Glomerular endothelial cell (primary cell): ENCODE measurements at places on chromosomes 3 and 15.

DNA sequence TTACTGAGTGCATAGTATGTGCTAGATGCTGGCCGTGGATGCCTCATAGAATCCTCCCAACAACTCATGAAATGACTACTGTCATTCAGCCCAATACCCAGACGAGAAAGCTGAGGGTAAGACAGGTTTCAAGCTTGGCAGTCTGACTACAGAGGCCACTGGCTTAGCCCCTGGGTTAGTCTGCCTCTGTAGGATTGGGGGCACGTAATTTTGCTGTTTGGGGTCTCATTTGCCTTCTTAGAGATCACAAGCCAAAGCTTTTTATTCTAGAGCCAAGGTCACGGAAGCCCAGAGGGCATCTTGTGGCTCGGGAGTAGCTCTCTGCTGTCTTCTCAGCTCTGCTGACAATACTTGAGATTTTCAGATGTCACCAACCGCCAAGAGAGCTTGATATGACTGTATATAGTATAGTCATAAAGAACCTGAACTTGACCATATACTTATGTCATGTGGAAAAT, 1.0 kb upstream of the CCR5 start:
- no peak for DNase-seq

GRCh38 chr3:37386627-37387230, 212.3 kb upstream of the LRRFIP2 start:
- DNase-seq = no peak

GRCh38 chr3:2861920-2862319, 248.3 kb downstream of the IL5RA start:
- no peak for DNase-seq

GRCh38 chr15:74454764-74455500, 6.0 kb downstream of the UBL7 start:
- no peak for DNase-seq

DNA sequence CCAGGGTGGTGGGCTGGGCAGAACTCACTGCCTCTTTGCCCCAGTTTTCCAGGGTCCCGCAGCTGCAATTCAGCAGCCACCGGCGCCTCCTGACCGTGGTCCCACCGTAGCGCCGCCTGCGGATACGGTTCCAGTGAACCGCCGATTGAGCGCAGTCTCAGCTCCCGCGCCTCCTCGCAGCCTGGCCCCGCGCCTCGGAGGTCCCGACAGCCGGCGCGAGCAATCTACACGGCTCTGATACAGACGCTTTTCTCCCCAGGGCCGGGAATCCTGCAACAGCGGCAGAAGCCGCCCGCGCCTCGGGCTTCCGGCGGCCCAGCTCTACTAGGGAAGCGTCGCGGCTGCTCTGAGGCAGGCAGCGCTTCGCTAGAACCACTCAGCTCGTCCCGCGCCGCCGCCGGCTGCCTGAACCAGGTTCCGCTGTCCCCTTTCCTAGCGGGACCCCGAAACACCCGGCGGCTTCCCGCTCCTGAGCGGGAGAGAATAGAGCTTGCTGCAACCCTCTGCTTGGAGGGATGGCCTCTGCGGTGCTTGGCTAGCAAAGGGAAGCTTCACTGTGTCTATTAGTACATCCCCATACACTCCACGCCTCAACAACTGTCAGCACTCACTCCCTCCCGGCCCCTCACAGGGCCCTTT, 3.1 kb downstream of the FOXL2NB start:
- DNase-seq = no peak

DNA sequence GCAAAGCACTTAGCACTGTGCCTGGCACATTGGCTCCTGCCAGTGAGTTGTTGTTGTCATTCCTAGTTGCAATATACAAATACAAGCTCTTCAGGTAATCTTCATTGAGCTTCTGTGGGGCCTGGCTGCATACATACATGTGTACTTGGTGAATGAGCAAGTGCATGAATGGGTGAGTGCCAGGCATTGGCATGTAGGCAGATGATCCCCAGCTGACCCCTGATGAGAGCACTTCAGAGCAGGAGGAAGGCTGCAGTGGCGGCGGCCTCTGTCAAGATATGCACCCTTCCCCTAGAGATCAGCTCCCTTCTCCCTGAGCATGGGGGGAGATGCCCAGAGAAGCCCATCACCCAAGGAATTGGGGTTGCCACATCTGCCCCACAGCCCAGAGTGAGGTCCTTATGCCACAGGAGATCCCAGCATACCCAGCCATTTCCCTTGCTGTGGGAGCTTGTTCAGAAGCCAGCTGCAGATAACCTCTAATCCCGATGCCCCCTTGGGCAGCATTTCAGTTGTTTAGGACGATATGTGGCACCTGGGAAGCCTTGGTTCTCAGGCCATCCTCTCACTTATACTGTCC, 8.8 kb downstream of the CACNA2D3 start:
- DNase-seq = no peak

GRCh38 chr15:38297623-38298388, 45.2 kb downstream of the SPRED1 start:
- DNase-seq = no peak

- no peak for DNase-seq
Observed at GRCh38 chr3:71254281-71255057, 329.1 kb downstream of the FOXP1 start.

DNA sequence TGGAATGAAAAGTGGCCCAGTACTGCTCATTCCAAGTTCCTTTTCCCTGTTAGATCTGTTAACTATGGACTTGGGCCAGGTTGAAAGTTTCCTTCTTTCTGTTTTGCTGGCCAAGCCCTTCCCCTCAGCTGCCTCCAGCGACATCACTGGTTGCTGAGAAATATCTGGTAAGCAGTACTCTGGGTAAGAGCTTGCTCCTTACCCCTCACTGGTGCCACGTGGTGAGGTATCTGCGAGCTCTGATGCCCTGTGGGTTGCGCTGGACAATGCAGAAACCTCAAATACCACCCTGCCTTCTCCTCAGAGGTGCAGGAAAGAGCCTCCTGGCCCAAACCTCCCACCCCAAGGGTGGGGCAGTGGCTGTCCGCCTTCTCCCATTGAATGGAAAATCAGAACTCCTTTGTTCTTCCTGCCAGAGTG, 42.9 kb upstream of the APH1B start:
- no peak for DNase-seq

DNA sequence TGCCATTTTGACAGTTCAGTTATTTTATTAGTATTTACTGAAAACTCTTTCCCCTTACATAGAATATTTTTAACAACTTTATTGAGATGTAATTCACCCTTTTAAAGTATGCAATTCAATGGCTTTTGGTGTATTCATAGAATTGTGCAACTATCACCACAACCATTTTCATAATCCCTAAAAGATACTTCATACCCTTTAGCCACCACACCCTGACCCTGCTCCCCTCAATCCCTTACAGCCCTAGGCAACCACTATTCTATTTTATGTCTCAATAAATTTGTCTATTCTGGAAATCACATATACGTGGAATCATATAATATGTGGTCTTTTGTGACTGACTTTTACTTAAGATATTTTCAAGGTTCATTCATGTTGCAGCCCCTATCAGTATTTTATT, 29.7 kb downstream of the TEX9 start:
- DNase-seq = no peak

DNA sequence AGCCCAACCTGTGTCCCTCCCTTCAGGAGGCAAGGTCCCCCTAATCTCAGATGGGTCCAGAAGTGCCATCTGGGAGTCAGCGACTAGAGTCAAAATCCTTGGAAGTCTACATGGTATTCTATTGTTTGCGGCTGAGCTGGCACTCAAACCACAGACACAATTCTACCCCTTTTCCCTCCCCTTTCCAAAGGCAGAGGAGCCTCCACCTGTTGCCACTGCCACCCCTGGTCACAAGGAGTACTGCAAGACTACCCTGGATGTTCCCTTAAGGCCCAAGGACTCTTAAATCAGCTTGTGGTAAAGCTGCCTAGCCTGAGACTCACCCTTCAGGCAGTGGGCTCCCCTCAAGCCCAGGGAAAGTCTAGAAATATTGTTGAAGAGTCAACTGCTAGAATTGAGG, 4.3 kb upstream of the OR5H6 start:
- DNase-seq = no peak

DNA sequence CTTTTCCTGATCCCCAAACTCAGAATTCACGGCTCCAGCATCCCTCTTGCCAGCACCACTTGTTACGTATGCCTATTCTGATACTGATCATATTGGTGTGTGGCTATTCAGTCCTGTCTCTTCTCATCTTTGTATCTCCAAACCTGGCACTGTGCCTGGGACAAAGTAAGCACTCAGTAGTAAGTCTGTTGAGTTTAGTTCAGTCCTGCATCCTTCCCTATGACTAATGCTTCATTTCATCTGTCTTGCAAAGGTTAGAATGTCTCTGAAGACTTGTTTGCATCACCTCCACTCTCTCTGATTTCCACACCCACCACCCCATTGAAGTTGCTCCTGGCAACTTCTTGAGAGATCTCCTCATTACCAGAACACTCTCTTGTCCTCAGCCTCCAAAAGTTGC, 80.3 kb downstream of the HMG20A start:
- DNase-seq = no peak

- no peak for DNase-seq
Observed at GRCh38 chr15:51267703-51268083, 70.7 kb downstream of the CYP19A1 start.

- no peak for DNase-seq
Observed at GRCh38 chr3:52143156-52143555, 11.1 kb downstream of the POC1A start.

- no peak for DNase-seq
Observed at GRCh38 chr3:28294667-28295413, 53.4 kb downstream of the CMC1 start.

- DNase-seq = no peak
Observed at GRCh38 chr15:88981244-88982215, 68.4 kb upstream of the MFGE8 start.

DNA sequence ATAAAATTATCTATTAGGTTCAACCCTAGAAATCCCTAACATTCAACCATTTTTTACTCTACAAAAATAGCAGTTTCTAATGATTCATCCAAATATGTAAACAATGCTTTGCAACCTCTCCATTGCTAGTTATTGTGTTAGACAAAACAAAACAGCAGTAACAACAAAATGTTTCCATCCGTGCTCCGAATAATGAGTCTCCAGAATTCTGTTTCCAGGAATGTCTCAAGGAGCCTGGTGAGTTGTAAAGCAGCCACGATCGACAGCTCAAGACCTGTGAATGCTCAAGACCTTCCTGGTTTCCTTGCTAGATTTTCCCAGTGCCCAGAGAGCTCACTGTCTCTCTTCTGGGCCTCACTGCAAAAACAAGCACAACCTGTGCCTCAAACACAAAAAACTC, 49.9 kb downstream of the CHRD start:
- DNase-seq = no peak

DNA sequence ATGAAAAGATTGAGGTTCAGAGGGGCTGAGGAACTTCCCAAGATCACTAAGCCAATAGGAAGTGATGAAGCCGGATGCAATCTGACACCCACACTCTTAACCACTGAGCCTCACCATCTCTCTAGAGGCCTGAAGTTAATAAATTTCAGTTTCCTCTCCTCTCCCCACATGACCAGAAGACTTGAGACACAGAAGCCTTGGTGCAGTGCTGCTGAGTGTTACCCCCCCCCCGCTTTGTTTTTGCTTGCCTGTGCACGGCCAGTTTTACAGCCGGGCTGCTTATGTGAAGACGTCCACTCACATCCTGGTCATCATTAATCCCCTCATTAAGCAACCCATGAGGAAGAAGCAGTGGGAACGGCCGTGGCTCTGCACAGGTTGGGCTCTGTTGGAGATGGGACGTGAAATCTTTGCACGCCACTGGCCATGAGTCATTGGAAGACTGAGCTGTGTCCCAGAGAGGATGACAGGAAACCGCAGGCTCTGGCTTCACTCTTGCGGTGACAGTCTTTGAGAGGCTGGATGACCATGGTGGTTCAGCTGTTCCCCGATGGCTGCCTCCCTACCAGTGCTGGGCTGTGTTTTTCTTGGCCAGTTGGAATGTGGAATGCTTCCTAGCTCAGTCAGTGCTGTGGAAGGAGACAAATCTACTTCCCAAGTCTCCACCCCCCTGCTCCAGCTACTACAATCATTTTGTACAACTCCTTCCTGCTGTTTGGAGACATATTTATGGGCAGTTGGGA, 232.6 kb upstream of the LRTM1 start:
- no peak for DNase-seq

GRCh38 chr15:81544385-81544784, 170.4 kb upstream of the TMC3 start:
- DNase-seq = no peak

DNA sequence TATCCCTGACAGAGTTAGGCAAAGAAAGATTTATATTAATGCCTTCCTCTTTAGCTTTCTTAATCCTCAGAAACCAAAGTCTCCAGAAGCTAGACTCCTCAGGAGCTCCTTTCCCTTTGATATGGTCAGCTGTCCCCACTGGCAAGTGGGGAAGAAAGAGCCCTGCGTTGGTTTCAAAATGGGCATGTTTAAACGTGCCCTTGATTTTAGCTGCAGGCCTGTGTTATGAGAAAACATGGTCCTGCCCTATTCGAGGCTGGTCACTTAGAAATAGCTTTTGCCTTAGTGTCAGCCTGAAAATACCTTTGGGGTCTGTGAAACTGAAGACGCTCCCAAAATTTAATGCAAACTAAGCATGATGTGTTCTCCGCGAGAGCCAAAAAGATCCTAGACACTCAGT, 135.5 kb upstream of the RARB start:
- DNase-seq = no peak

DNA sequence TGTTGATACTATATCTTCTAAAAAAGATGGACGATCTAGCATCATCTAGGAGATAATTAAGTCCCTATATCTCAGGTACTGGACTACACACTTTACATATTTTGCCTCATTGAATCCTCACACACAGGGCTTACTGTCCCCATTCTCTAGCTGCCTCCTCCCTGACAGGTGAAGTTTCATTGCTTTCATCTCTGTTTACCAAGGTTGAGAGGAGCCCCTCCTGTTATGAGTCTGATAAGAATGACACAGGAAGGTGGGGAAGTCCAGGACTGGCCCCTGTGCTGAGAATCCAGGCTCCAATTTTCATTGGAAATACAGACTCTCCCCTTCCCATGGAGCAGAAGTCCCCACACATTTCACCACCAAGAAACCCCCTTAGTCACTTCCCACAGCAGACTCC, 105.2 kb downstream of the XXYLT1 start:
- DNase-seq = no peak

- DNase-seq = no peak
Observed at GRCh38 chr3:71628522-71628921, 45.0 kb upstream of the FOXP1 start.

- no peak for DNase-seq
Observed at GRCh38 chr15:45183511-45183910, 4.3 kb downstream of the SHF start.

- DNase-seq = no peak
Observed at GRCh38 chr3:170477395-170477794, 58.7 kb downstream of the CLDN11 start.

GRCh38 chr3:49163609-49164008, 2.5 kb downstream of the CCDC71 start:
- DNase-seq = no peak

DNA sequence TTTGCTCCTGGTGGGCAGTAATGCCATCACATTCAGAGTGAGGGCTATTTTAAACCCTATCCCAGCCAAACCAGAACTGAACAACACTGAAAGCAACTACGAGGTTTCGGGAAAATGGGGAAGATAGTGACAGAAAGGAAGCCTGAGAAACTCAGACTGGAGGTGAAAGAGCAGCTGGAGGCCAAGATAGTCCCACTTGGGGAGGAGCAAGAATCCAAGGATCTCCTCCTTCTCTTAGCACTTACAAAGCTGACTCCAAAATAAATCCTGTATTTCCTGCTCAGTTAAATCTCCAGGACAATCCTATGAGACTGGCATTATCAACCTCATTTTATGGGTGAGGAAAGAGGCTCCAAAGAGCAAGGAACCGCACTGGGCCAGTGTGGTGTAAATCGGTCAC, 14.1 kb upstream of the SETMAR start:
- no peak for DNase-seq
